ENCODE measurements at places on chromosomes 2 and 18.

DNA sequence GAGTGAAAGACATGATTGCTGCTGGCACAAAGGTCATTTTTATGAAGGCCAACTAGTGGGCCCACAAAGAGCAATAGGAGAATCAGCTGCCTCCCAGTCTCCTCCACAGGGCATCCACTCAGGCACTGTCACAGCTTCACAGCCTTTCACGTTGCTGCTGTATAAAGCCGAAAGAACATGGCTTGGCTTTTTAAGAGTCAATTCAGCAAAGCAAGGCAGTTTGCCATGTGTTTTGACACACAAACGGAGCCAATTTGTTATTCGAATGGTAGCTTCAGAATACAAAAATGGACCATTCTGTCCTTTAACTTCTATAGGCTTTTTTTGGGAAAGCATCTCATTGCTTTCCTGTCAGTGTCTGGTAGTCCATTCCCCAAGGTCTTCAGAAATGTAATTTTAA, 283.4 kb upstream of the PARD3B start:
- DNase-seq: no peak

GRCh38 chr2:177124371-177124770, 88.2 kb upstream of the HNRNPA3 start:
- DNase-seq: no peak

DNA sequence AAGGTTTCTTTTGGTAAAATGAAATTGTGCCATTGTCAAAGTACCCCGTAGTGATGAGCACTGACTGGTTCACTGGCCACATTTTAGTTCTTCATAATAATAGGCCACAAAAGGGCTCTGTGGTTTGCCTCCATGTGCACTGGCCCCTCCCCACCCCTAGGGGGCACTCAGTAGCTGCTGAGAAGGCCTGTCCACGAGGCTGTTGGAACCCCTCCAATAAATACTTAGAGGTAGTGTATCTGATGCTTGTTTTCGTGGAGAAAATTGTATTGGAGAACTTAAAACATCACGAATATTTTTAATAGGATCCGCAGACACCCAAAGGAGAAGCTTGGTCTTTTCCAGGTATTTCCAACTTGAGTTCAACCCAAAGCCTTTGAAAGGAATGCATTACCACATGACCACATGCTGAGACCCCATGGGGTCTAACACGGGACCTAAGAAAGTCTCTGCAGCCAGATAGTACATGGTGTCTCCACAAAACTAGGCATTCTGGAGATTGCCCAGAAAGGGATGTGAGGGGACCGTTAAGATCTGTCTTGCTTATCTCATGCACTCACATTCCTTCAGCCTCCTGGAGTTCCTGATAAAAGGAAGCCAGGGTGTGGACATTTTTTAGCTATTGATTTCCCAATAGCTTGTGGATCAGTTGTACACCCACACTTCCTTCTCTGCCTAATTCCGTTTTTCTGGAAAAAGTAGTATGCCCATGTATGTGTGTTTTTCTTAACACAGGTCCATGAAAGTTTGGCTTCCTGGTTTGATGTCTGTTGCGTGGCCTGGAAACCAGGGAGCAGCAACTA, 28.5 kb upstream of the NOSTRIN start:
- no peak for DNase-seq

DNA sequence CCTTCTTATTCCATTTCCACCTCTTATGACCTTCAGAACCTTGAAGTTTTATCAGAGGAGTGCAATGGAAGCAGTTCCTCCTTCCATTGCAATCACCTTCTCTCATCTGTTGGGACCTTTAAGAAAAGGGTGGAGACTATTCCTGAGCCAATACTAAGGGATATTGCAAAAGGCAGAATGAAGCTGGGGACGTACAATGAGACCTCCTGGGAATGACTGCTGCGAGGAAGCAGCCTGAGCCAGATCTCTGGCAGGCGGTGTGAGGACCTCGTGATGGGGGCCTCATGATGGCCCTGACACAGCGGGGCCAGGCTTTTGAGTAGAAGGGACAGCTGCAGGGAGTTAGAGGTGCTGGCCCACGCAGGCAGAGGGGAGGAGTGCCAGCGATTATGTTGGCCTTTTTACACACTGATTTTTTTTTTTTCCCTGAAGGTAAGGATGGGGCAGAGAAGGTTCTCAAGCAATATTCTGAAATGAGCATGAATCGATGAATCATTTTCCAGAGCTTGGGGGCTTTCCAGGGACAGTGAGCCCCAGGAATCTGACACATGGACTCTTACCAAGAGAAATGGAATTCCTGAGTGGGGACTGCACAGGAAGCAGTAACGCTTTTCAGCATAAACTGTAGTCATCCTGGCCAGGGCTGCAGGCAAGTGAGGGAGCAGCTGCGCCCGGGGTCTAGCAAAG, 40.0 kb upstream of the LAPTM4A start:
- peak; percentile 86 for DNase-seq

DNA sequence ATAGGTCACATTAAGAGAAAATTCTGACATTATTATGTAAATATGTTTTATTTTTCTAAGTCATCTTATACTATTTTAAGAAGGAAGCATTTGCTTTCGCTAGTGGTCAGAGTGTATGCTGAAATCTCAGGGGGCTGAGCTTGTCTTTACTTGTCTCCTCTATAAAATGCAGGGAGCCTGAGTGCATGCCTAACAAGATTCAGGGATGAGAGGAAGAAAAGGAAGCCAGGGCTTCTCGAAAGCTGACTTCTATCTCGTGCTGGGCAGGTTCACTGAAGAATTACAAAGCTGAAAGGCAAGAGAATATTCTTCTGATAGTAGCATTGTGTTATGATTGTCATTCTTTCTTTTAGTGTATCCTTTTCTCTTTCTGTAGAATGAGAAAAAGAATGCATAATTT, 467.4 kb downstream of the SOX11 start:
- no peak for DNase-seq

All from left hindlimb (tissue), 1 donor.